ENCODE measurements at places on chromosomes 7 and 10.

GRCh38 chr7:45515346-45515745 is 58.8 kb upstream of the ADCY1 start:
- no peak for DNase-seq

- DNase-seq = no peak
Observed at GRCh38 chr10:34520084-34520483, 295.0 kb downstream of the PARD3 start.

DNA sequence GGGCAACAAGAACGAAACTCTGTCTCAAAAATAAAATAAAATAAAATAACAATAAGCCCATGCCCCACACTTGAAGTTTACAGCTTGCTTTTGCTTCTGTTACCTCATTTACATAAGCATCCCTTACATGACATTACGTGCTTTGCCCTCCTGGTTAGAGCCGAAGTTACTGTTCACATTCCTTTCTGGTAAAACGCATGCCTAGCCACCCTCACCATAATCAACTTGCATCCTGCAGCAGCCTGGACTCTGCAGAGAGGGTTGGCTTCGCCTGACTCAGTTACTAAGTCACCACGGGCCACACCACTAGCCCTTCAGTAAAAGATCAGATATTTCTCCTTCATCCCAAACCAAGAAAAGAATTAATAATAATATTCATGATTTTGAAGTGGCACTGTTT is 736.0 kb upstream of the AUTS2 start:
- no peak for DNase-seq

DNA sequence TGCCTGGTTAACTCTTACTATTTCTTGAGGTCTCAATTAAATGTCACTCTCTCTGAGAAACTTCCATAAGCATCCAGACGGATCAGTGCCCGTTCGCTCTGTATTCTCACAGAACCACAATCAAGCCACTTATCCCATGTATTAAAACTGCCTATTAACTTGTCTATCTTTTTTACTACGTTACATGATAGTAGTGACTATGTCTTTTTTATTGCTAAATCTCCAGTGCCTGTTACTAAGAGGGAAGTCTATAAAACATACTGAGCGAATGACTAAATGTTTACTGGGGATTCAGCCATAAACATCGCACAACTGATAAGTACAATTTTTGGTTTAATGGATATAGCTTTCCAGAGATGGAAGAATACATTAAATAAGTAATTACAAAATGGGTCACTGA is 399.9 kb downstream of the NXPH1 start:
- DNase-seq = no peak

DNA sequence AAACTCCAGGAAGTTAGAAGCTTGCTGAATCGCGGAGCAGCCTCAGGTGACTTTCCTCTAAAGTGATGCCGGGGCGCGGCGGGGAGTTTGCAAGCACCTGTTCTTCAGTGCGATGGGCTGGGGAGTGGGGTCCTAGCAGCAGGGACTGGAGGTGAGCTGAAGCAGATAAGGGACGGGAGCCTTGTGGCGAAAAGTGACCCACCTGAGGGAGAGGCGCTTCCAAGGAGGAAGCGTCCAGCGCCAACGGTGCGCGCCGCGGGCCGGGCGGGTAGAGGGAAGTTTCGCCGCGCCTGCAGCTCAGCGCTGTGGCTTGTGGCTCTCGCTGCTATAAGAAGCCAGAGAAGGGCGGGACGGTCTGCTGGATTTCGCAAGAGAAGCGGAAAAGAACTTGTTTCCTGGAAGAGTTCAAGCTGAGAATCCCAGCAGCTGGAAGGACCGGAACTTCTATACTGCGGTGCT is at the start of gene STEAP4:
Gene STEAP4 (minus strand): TSS at position 305 of the 459 bp plus-strand sequence. CDS start 22,625 bp downstream, outside the sequence.
- DNase-seq = peak; percentile 87

- no peak for DNase-seq
Observed at GRCh38 chr7:47501406-47501805, 80.5 kb downstream of the TNS3 start.

DNA sequence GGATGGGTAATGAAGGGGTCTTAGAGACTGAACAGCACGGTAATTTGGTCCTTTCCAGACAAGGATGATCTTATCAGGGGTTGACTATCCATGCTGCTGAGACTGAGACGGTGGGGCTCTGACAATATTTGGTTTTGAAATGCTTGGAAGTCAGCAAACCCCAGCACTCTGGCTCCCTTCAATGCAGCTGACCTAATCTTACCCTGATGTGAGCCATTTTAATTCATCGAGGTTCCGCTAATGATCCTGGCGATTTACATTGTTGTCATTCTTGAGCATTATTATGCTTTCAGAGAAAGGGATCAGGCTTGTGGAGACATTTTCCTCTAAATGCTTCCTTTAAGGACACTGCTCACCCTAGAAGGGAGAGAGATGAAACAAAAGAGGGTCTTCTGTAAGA is 114.6 kb upstream of the BMPER start:
- DNase-seq = no peak

DNA sequence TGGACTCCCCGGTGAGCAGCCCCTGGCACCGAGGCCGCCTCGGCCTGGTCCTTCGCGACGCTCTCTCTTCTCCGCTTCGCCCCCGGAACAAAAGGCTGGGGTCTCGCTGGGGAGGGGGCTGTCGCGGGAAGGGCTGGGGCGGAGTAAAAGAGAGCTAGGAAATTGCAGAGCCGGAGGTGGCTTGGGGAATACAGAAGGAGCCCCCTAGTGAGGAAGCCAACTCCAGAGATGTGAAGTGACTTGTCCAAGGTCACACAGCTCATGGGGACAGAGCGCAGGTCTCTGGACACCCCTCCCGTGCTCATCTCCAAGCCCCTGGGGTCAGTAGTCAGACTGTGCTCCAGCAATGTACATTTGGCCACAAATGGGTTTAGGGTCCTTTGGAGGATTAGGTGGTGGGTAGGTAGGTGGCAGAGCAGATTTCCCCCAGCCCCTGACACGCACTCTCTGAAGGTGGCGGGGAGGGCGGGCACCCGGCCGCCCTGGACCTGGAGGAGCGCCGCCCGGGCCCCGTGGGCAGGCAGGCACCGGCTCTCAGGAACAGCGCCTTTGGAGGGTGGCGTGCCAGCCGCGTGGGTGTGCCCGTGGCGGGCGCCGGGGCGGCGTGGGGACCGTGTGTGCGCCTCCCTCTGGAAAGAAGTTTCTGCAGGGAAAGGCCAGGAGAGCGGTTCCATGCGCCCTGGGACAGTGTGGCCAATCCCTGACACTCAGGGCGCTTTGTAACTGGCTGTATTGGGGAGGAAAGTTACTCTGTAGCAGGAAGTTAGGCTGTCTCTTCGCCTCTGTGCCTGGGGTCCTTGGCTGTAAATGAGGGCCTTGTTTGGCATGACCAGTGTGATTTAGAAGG is 910 bp downstream of the WIPF3 start:
- no peak for DNase-seq

DNA sequence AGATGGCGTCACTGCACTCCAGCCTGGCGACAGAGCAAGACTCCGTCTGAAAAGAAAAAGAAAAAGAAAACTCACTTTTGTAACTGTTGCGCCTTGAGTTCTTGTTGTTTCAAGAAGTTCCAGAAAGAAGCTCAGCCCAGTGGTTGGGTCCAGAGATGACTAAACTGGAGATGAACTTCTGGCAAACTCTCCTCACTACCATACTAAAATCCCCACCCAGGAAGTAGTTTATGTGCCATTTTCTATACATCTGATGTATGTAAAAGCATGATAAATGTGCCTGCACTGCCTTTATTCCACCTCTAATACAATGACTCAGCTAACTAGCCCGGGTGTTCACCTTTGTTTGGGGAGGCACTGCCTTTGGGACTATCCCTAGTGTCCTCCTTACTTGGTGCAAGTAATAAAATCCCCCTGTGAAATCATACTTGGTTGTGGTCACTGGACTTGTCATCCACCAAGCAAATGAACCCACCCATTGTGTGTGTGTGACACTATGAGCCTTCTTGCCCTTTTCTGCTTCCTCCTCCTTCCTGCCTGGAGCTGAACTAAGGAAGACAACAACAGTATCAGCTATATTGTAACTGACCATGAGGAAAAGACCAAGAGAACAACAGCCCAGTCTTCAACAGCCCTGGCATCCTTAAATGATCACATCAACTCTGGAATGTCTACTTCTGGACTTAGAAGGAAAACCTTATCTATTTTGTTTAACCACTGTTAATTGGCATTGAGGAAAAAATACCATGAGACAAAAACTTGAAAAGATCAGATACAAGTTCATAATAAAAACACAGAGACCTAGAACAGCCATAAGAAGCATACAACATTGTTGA is 33.6 kb downstream of the JMJD1C start:
- no peak for DNase-seq

GRCh38 chr10:99870123-99870730 is 87.8 kb downstream of the ABCC2 start:
- DNase-seq = no peak

DNA sequence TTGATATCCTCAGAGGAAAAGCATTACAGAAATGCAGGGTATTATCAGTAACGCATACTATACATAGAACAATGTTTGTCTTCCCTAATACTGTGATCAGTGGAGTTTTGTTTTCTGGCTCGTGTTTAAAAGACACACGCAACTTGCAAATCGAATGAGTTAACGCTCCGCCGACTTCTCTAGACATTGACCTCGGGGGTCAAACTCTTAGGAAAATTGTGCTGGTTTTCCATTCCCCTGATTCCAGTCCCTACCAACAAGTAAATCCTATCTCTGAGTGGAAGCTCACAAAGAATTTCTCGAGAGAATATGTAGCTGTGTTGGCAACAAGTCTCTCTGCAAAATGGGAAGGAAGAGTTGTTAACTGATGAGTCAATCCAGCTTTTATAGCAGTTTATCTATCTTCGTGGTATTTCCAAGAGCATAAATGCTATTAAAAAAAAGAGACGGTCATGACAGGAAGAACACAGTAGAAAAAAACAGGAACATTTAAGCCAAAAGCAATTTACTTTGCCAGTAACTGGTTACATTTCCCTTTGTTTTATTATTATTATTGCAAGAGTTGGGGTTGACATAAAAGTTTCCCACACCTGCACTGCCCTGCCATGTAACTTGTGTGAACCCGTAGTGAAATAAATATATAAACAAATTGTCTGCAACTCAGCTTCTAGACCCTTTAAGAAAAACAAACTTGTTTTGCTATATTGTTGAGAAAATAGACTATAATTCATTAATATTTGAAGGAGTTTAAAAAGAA is 144.4 kb downstream of the ARID5B start:
- peak; percentile 54 for DNase-seq

DNA sequence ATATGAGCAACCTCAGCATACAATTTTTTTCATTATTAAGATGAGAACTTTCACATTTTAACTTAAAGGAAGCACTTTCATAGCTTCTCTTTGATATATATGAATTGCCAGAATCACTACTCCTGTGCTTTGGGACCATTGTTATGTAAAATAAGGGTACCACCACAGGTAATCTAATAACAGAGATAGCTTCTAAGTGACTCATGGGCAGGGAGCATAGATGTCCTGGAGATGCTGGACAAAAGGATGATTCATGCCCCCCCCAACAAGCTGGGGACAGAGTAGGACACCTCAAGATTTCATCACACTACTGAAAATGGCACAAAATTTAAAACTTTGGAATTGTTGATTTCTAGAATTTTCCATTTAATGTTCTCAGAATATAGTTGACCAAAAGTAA is 641.1 kb downstream of the PCDH15 start:
- no peak for DNase-seq

GRCh38 chr10:110651044-110651958 is 7.2 kb downstream of the RBM20 start:
- DNase-seq = peak; percentile 68

- peak; percentile 84 for DNase-seq
Observed at GRCh38 chr7:84232646-84233045, 38.1 kb upstream of the SEMA3A start.

DNA sequence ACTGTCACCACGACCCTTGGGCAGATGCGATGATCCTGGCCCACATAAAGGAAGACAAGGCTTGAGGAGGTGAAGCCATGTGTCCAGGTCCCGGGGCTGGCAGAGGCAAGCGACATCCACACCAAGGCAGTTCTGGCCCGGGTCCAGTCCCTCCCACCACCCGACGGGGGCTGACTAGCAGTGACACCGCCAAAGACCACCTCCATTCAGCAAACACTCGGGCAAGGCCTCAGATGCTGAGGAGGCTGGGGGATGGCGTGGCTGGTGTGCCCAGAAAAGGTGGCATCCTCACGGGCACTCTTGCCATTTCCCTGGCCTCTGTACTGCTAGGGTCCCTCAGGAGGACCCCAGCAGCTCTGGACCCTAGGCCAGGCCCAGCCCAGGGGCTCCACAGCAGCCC is 219.0 kb downstream of the ELFN1 start:
- DNase-seq = no peak

GRCh38 chr7:141550386-141551093 is 670 bp upstream of the AGK start:
- peak; percentile 4 for DNase-seq

- no peak for DNase-seq
Observed at GRCh38 chr7:32143301-32143700, 73.1 kb upstream of the PDE1C start.

DNA sequence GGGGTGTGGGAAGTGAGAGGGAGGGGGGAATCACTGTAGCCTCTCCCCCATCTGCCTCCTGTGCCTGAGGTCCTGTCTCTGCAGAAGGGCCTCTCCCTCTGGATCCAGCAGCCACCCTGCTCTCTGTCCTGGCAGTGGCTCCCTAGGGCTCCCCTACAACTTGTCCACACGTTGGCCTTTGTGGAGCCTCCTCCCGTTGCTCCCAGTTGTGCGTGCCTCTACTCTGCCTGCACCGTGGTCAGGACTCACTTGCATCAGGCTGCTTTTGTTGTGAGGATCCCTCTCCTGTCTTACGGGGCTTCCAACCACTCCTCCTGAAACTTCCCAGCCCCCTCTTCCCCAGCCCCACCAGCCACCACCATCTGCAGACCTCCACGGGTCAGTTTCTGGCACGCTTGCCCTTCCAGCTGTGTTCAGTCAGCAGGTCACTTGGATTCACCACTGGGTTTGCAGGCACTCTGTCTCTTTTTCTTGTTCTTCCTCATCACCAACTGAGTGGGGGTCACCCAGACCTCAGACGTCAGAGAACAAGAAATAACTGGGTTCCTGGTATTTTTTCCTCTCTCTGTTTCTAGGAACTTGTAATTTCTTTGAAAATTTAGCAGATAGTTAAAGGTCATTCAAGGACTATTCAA is 62.3 kb downstream of the RAMP3 start:
- DNase-seq = no peak

GRCh38 chr7:151520419-151521261 is 945 bp upstream of the RHEB start:
- DNase-seq = no peak

- peak; percentile 30 for DNase-seq
Observed at GRCh38 chr7:106125417-106125816, 13.3 kb upstream of the SYPL1 start.

- no peak for DNase-seq
Observed at GRCh38 chr10:91987397-91988037, 63.9 kb downstream of the BTAF1 start.

DNA sequence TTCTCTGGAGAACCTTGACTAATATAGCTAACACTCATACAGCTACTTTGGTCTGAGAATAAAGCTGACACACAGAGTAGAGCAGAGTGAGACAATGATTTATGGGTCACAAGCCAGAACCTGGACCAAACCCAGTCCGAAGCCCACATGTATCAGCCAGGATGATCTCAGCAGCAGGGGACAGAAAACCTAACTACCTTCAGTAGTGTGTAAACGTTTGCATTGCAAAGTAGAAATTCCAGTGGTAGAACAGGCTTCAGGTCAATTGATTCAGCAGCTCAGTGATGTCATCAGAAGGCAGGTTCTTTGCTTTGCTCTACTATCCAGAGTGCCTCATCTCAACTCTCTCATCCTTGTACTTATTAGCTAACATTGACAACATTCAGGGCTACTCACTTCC is 62.5 kb upstream of the PALS2 start:
- no peak for DNase-seq

GRCh38 chr10:6025683-6026255 is 36.4 kb downstream of the IL2RA start:
- DNase-seq = no peak

- no peak for DNase-seq
Observed at GRCh38 chr10:117217196-117217761, 20.0 kb downstream of the KCNK18 start.

Data from fibroblast of gingiva (primary cell).